BJ (cell line): ENCODE measurements at places on chromosomes 2 and 18.

DNA sequence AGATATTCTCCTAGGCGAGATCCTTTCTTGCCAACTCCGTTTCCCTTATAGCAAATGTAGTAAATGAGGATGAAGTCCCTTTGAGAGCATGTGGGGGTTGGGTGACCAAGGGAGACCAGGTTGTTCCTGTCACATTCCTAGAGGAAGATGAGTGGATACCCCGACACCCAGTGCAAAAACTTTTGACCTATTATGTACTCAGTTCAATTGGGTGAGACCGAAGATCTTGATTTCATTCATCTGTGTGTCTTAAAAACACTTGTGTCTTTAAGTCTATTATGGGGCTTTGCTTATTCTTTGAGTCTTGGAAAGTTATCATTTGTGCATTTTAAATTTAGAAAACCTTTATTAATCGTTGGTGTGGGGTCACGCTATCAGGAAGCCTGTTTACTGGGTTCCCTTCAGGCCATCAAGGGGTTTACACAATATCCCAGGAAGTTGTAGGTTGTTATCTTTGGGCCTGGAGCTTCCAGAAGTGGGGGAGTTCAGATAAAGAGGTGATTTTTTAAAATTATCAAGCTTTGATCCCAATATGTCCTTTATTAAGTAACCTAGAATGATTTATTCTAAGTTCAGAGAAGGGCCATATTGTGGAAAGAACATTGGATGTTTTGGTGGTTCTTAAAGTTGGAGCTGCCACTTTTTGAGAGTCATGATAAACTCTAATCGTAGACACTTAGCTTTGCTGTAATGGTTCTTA is 2.8 kb downstream of the RHOB start:
- no peak for DNase-seq

DNA sequence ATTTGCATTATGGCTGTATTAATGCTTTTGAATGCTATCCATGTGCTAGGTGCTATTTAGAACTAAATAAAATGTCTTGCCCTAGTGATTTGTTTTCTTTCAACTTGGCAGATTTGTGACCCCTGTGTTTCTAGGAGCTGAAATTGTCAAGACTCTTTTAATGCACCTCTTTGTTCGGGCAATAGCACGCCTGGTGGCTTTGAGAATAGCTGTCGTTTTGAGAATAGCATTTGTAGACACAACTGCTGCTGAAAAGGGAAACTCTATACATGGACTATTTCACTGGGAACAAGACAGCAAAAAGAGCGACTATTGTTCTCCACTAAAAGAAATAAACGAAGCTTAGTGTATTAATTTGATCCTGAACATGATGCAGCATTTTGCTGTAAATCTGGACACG is 352.1 kb upstream of the ZNF521 start:
- DNase-seq, result no peak

- no peak for DNase-seq
Measured at GRCh38 chr18:48123324-48123723, 192.9 kb upstream of the SMAD2 start.

DNA sequence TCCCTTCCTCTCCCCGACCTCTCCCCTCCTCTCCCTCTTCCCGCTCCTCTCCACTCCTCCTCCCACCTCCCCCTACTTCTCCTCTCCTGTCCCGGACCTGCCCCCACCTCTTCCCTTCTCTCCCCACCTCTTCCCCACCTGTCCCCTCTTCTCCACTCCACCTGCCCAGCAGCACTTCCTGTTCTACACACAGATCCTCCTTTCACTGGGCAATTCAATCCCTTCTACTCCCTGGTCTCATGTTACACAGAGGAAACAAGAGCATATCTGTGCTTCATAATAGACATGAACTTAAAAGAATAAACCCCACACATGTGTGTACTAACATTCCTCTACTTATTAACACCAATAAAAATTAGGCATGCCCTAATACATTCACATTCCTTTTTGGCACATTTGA is 34.8 kb downstream of the TIMM21 start:
- DNase-seq, result no peak

DNA sequence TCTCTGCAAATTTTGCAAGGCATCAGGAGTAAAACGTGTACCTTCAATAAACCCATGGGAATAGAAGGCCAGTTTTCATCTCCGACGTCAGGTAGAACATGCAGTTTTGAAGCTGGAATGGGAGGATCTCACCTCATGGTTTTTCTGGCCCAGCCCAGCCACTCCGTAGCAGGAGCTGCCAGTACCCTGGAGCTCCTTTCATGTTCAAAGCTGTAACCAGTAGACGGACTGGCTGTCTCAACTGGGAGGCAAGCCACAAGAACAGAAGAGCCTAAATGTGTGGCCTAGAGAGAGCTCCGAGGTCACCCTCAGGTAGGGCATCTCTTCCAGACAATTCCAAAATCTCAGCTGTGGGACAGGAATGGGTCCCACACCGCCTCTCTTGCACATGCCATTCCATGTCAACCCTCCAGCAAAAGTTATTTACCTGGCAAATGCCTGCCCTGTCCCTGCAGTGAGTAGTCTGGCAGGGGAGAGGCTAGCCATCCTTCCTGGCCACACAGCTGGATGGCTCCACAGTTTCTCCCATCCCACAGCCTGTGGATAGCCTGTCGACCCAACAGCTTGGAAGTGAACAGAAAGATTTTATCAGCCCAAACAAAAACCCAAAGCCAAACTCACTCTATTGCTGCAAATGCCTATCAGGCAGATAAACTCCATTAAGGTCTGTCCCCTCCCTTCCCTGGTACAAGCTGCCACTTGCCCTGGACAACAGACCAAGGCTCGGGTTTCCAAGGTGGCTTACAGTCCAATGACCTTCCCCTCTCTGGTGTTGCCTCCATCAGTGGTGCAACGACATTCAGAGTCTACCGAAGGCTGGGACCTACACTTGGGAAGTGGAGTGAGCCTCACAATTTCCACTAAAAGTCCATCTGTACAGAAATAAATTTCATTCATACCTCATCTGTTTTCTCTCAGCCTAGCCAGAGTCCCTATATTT is 27.8 kb downstream of the CRACDL start:
- no peak for DNase-seq

DNA sequence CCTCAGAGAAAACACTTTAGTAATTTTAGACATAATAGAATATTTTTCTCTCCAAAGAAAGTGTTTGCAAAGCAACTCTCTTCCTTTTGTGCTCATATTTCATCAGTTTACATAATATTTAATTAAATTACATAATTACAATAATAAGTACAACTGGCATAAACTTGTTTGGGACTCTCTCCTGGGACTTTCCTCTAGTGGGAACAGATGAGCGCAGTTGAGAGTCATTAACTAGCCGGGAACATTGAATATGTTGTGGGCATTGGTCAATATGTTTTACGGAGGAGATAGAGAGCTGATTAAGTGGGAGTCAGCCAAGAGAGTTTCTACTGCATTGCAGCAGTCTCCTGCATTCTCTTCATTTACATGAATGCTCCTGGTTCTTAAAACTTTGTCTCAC is 607.7 kb downstream of the ARHGAP15 start:
- no peak for DNase-seq

- no peak for DNase-seq
Measured at GRCh38 chr2:159867567-159868361, 69.8 kb upstream of the CD302 start.

- DNase-seq, result no peak
Measured at GRCh38 chr18:65620076-65620696, 130.6 kb upstream of the CDH7 start.

GRCh38 chr18:13594551-13594950 is 131.8 kb downstream of the FAM210A start:
- no peak for DNase-seq

- DNase-seq, result no peak
Measured at GRCh38 chr18:33372442-33372841, 68.1 kb downstream of the CCDC178 start.

DNA sequence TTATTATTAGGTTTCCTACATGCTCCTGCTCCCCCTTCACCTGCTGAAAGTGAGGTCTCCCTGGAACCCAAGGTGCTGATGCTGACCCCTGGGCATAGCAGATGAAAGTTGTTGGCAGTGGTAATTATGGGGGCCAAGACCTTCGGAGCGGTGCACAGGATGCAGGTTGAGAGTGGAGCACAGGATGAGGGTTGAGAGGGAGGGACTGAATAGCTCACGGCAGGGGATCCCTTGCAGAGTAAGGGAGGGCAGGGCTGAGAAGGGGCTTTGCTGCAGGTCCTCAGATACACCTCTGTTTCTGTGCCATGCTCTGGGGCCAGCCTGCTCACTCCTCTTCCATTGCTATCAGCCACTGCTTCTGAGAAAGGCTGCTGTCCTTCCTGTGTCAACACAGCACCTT is 163.3 kb downstream of the FHOD3 start:
- no peak for DNase-seq

DNA sequence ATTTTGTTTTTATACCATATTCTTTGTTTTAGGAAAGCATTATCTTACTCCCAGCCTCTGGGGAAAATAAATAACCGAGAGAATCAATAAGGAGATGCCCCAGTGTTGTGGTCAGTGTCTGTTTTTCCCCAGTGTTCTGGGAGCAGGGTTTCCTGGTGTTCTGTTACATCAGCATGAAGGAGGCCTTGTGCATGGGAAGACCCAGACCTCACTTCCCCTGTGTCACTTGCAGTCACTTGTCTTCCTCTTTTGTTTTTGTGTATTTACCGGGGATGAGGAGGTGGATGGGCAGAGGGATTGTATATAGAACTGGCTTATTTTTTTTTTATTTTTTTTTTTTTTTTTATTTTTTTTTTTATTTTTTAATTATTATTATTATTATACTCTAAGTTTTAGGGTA is 45.0 kb upstream of the MGAT5 start:
- no peak for DNase-seq

GRCh38 chr2:156800065-156800653 is 364.0 kb downstream of the GPD2 start:
- no peak for DNase-seq

DNA sequence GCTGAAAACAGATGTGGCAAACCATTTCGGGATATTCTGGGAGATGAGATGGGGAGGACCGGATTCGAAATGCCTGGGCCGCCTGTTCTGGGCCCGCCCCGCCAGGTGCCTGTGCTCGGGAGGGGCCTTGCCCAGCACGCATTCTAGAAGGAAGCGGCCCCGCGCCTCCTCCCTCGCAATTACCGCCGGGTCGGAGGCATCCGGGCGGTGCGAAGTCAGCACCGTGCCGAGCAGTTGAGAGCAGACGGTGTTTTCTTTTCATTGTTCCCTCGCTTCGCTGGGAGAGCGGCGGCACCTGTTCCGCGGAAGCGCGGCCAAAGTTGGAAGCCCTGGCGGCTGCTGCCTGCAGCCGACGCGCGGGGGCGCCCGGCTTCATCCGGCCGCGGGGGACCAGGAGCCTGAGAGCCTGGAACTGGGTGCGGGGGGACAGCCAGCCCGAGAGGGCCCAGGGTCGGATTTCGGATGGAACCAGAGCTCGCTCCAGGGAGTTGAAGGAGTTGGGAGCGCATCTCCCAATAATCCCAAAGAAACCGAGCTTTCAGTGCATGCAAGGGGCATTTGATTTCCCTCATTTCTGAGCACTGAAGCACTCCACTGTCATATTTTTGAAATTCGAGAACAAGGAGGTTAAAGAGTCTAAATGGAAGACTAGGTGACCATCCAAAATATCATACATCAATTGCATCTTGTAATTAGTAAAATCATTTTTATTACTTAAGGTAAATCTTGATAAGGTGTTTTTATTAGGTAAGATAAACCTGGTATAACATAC is 241.8 kb upstream of the RAB12 start:
- DNase-seq, result no peak

DNA sequence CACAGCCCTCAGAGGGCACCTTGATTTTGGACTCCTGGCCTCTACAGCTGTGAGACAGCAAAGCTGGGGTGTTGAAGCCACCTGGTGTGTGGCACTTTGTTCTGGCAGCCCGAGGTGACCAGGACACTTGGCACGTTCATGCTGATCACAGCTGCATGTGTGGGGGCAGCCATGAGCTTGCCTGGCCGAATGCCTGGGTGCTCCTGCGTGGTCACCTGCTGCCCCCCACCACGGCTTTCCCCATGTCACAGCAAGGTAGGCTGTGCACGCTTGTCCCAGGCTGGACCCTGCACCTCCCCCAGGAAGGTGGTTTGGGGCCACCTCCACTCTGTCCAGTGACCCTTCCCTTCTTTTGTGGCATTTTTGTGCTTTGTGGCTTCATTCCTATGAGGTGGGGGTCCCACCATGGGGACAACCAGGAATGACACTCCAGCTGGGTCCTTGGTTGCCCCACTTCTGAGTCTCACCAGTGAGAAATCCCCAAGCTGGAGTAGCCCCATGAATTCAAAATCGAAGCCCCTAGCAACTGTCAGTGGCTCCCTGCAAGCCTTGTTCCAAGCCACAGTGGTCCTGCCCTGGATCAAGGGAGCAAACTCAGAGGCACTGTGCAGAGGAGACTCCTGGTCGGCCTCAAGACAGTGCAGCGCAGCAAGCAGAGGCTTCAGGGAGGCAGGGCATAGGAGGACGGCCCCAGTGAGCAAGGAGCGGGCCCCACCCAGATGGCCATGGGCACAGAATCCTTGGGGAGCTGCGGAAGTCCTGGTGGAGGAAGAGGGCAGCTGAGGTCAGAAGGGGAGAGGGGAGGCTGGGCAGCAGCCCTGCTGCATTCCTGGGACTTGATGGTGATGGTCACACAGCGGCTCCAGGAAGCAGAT is 121.4 kb upstream of the HS6ST1 start:
- no peak for DNase-seq

DNA sequence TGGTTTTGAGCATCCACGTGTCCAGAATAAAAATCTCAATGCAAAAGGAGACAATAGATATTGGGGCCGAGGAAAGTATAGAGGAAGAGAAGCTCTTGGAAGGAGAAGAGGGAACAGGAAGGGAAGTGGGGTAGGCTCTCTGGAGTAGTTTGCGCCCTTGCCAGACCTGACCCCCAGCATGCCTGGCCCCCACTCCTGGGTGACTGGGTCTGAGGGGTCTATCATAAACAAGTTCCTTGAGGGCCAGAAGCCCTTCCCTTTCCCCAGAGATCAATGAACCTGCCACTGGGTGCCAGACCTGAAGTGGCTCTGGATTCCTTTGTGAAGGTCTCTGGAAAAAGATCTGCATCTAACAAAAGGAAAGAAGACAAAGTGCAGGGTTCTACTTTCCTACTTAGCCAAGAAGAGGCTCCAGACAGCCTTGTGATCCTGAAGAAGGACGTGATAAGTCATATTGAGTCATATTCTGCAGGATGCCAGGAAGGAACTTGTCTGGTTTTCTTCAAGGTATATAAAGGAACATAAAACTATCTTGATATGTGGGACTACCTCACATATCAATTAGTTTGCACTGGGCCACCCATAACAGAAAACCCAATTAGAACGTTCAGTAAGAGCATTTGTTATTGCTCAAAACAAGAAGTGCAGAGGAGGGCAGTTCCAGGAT is 18.7 kb upstream of the ATOH8 start:
- DNase-seq, result no peak

DNA sequence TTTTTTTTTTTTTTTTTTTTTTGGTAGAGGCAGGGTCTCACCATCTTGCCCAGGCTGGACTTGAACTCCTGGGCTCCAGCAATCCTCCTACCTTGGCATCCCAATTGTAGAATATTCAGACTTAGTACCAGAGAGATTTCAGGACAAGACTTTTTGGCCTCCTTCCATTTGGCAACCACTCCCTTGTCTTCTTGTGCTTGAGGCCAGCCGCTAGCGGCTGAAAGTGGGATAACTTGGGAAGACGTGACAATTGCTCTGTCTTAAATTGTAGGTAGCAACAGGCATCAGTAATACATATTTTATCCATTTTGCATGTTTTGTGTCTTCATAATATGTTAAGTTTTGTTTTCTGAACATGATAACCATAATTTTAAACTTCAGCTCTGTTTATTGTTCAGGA is 53.3 kb upstream of the TTN start:
- no peak for DNase-seq
